Testis (tissue), 5 donors: ENCODE measurements at places on chromosomes 3 and 15. TPM values are rescaled to one million over a fixed set of nuclear protein-coding genes. Genes with fewer than 3 reads are reported as not detected.

DNA sequence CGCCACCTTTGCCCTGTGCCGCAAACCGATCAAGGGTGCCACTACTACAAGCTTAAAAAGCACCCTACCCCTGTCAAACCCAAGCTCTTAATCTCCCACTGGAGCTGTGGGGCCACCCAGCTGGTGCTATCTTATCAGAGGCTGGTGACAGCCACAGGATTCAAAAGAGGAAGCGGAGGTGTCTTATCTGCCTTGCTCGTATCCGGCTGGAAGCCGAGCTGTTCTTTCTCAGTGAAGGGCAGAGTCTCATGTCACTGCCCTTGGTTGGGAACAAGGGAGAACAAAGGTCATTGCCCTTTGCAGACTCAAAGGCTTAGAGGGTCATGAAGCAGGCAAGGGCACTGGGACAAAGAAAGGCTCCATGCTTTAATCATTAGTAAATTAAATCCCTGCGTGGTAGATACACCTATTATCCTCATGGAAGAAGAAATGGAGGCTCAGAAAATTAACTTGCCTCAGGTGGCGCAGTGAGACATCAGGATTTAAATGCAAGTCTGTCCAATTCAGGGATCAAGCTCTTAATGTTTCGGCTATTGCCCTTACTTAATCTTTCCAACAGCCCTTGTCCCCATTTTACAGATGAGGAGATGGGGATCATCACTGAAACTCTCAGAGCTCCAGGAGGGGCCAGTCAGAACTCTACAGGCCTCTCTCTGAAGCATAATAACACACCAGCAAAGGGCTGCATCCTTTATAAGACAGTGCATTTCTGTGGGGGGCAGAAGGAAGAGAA, 360.0 kb upstream of the PROK2 start:
- H3K36me3 ChIP-seq, result no peaks in the 10 kb centered on the region
- no peaks in the 10 kb centered on the region for H3K27me3 ChIP-seq
- H3K4me1 ChIP-seq, result peaks cover 16% of the 10 kb centered on the region
- no peak overlapping the region for H3K4me3 ChIP-seq

DNA sequence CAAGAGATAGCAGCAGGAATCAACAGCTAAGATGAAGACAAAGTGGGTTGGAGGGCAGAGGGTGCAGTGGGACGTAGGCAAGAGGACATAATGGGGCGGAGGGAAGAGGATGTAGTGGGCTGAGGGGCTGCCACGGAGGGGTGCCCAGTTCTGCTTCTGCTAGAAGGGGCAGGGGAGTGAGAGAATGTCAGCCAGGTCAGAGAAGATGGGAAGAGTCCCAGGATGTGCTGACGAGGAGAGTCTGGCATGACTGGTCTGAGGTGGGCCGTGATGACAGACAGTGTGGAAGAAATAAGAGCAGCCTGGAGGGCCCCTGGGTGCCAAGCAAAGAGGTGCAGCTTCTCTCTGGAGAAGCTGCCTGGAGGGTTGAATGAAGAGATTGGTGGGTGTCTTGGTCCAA, 4.0 kb downstream of the SPSB4 start:
- H3K4me3 ChIP-seq, result no peak overlapping the region
- no peaks in the 10 kb centered on the region for H3K27me3 ChIP-seq
- H3K36me3 ChIP-seq, result no peaks in the 10 kb centered on the region
- no peak overlapping the region for H3K27ac ChIP-seq

DNA sequence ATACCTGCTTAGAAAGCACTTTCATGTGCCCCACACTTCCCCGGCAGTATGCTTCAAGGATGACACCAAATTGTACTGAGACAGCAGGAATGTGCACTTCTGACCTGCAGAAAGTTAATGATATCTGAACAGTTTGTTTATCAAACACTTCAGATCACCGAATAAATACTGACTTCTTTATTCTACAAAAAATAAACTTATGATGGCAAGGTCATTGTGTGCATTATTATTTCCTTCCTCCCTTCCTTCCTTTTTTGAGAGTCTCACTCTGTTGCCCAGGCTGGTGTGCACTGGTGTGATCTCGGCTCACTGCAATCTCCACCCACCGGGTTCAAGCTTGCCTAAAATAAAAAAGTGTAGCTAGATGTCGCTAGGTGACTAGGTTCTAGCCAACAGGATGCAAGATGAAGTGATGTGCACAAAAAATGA, 80.3 kb downstream of the FAIM start:
- no peaks in the 10 kb centered on the region for H3K36me3 ChIP-seq
- DNase-seq, result no peak
- no peak overlapping the region for H3K27ac ChIP-seq
- H3K4me3 ChIP-seq, result no peak overlapping the region
- H3K4me1 ChIP-seq, result no peaks in the 10 kb centered on the region

GRCh38 chr3:71598292-71598691, 14.8 kb upstream of the FOXP1 start:
- no peak overlapping the region for H3K4me3 ChIP-seq
- DNase-seq, result no peak
- no peaks in the 10 kb centered on the region for H3K4me1 ChIP-seq
- no peaks in the 10 kb centered on the region for H3K27me3 ChIP-seq
- no peaks in the 10 kb centered on the region for H3K36me3 ChIP-seq

GRCh38 chr15:29473621-29474105, 204.0 kb upstream of the NSMCE3 start:
- H3K27ac ChIP-seq, result no peak overlapping the region
- no peaks in the 10 kb centered on the region for H3K4me1 ChIP-seq
- H3K4me3 ChIP-seq, result no peak overlapping the region
- H3K27me3 ChIP-seq, result no peaks in the 10 kb centered on the region

GRCh38 chr3:138913766-138914165, 33.2 kb downstream of the FOXL2 start:
- no peaks in the 10 kb centered on the region for H3K27me3 ChIP-seq
- no peak for DNase-seq
- H3K27ac ChIP-seq, result no peak overlapping the region
- H3K4me3 ChIP-seq, result no peak overlapping the region
- no peaks in the 10 kb centered on the region for H3K36me3 ChIP-seq

- H3K27ac ChIP-seq, result no peak overlapping the region
- H3K4me3 ChIP-seq, result no peak overlapping the region
- DNase-seq, result no peak
- H3K4me1 ChIP-seq, result no peaks in the 10 kb centered on the region
These were observed 53.3 kb downstream of the ZNF385D start for GRCh38 chr3:21697707-21698106.

The DNAH1 gene
- total RNA-seq, result 49.1 TPM

- H3K27ac ChIP-seq, result no peak overlapping the region
- no peak for DNase-seq
- no peaks in the 10 kb centered on the region for H3K36me3 ChIP-seq
- H3K4me3 ChIP-seq, result no peak overlapping the region
- H3K27me3 ChIP-seq, result no peaks in the 10 kb centered on the region
- no peaks in the 10 kb centered on the region for H3K4me1 ChIP-seq
These were observed 1097.8 kb downstream of the NAALADL2 start for GRCh38 chr3:175956964-175957363.

- H3K27me3 ChIP-seq, result no peaks in the 10 kb centered on the region
- no peaks in the 10 kb centered on the region for H3K4me1 ChIP-seq
- H3K27ac ChIP-seq, result no peak overlapping the region
- H3K4me3 ChIP-seq, result no peak overlapping the region
These were observed 74.4 kb downstream of the THRB start for GRCh38 chr3:24420224-24420623.

DNA sequence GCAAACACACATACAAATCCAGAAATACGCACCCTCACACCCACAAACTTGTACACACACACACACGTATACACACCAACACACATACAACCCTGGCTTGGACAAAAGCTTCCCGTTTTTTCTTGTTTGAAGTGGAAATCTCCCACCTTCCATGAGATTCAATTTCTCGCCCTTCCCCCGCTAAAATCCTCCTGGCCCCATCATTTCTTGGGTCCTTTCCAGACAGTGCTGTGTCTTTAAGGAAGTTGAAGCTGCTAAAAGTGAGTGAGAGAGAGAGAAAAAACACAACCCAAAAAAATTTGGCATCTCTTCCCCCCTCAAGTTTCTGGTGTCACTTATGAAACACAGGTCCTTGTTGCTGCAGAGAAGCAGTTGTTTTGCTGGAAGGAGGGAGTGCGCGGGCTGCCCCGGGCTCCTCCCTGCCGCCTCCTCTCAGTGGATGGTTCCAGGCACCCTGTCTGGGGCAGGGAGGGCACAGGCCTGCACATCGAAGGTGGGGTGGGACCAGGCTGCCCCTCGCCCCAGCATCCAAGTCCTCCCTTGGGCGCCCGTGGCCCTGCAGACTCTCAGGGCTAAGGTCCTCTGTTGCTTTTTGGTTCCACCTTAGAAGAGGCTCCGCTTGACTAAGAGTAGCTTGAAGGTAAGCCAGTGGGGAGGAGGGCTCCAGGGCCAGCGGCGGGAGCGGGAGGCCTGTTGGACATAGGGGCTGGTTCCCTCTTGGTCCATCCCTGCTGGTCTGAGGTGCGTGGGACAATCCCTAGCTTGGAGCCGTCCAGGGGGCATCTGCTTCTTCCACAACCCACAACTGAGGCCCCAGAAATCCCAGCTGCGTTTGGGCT, at the start of gene ISLR:
Gene ISLR (plus strand): TSS at position 331 of the 839 bp plus-strand sequence. CDS start 1,149 bp downstream, outside the sequence.
- H3K27me3 ChIP-seq, result no peaks in the 10 kb centered on the region
- H3K36me3 ChIP-seq, result no peaks in the 10 kb centered on the region
- H3K4me3 ChIP-seq, result peak within 1 kb of the TSS; percentile 24
- H3K27ac ChIP-seq, result peak within 1 kb of the TSS; percentile 72

DNA sequence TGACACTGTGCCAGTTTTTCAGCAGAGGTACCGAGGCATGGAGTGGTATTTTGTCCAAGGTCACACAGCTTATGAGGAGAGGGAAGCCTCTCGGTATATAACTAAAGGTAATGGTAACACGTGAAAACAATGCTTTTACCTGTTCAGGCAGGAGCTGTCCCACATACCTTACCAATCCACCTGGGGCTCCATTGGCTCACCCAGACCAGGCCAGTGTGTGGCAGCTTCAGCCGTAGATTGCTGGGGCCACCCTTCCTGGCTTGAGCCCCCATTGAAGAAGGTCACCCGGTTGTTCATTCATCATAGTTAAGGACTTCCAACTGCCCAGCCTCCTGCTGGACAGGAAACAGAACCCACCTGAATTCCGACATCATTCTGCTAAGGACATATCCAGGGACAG, 9.2 kb upstream of the RPP14 start:
- no peaks in the 10 kb centered on the region for H3K36me3 ChIP-seq
- no peaks in the 10 kb centered on the region for H3K4me1 ChIP-seq
- DNase-seq, result no peak
- H3K4me3 ChIP-seq, result no peak overlapping the region

The TMCC1 gene
- total RNA-seq, result 119 TPM

DNA sequence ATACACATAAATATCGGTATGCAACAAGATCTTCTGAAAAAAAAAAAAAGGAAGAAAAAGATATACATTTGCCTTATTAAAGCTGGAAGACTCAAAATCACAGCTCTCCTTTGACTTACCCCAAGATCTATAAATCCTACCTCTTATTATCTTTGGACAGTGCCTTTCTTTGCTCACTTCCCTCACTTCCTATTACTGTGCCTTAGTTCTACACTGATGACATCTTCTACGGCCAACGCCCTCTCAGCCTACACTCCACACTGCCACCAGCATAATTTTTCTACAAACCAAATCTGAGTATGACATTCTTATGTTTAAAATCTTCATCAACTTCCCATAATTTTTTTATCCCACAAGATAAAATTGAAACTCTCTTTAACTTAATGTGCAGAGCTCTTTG, 137.1 kb downstream of the VPS13C start:
- DNase-seq, result no peak
- H3K36me3 ChIP-seq, result no peaks in the 10 kb centered on the region
- no peak overlapping the region for H3K4me3 ChIP-seq
- no peaks in the 10 kb centered on the region for H3K4me1 ChIP-seq
- no peaks in the 10 kb centered on the region for H3K27me3 ChIP-seq
- no peak overlapping the region for H3K27ac ChIP-seq

The PRRT3 gene
- 7.2 TPM for total RNA-seq

- no peaks in the 10 kb centered on the region for H3K36me3 ChIP-seq
- H3K27ac ChIP-seq, result no peak overlapping the region
- peaks cover 34% of the 10 kb centered on the region for H3K4me1 ChIP-seq
- no peaks in the 10 kb centered on the region for H3K27me3 ChIP-seq
- DNase-seq, result no peak
- H3K4me3 ChIP-seq, result no peak overlapping the region
These were observed 41.8 kb downstream of the ZNF609 start for GRCh38 chr15:64502151-64502550.

The SEMA3G gene
- 1.7 TPM for total RNA-seq

The CDHR4 gene
- 5.5 TPM for total RNA-seq

The IL17RC gene
- total RNA-seq, result 21.0 TPM

DNA sequence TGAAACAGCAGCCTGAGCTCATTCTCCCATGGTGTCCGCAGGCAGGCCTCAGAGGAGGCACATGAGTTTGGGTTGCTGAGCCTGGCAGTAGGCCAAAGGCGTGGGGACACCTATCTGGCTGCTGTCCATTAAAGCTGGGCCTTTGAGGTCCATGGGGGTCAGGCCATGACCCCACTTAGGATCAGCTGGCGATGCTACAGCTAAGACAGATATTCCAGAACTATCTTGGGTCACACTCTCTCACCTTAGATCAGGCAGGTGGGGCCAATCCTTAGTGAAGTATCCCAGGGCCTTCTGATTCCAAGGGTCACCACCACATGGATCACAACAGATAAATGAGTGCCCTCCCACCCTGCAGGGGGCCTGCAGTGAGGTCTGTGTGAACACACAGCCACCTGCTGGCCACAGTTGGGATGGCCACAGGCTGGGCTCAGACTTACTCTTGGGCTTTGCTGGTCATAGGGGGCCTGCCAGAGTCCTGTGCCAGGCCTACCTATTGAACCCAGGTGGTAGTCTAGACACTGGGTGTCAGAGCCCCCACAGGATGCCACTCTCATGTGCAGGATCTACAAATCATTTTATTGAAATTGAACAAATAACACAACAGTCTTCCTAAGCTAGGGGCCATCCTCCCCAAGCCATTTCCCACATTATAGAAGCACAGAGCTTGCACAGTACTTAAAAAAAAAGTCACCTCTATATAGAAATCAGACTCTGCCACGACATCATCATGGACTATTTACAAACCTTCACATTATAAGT, 2.0 kb upstream of the HYAL2 start:
- H3K36me3 ChIP-seq, result no peaks in the 10 kb centered on the region
- H3K27me3 ChIP-seq, result no peaks in the 10 kb centered on the region
- peak overlapping the region; percentile 96 for H3K27ac ChIP-seq
- peaks cover 52% of the 10 kb centered on the region for H3K4me1 ChIP-seq

The TNFAIP8L3 gene
- total RNA-seq, result 5.1 TPM

DNA sequence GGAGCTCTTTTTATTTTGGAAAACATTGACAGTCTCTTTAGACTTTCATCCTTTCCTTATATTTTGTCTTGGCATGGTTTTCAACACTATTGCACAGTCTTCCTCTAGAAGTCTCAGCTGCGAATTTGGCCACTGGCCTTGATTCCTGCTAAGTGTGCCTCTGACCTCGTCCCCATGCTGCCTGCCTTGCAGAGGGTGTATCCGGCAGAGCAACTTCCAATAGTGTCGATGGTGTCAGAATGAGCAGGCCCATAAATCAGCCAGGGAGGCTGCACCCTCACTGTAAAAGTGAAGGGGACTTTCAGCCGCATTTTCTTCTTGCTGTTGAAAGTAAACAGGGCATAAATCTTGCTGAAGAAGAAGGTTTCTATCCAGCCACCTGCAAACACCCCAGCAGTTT, 336.7 kb upstream of the TRIM42 start:
- no peaks in the 10 kb centered on the region for H3K36me3 ChIP-seq
- no peak for DNase-seq
- H3K4me1 ChIP-seq, result no peaks in the 10 kb centered on the region
- no peaks in the 10 kb centered on the region for H3K27me3 ChIP-seq
- H3K27ac ChIP-seq, result no peak overlapping the region
